ENCODE measurements at places on chromosomes 1 and 21. TPM values are rescaled to one million over a fixed set of nuclear protein-coding genes. Genes with fewer than 3 reads are reported as not detected.

LMX1A gene
- total RNA-seq = not detected

CFHR5 gene
- not detected for total RNA-seq

NFIA gene
- 5.9 TPM for total RNA-seq

FRRS1 gene
- 0.33 TPM for total RNA-seq

FCER1G gene
- 2.0 TPM for total RNA-seq

USP16 gene
- 81.7 TPM for total RNA-seq

NBPF6 gene
- total RNA-seq = not detected

LCE3D gene
- total RNA-seq = not detected

CCDC181 gene
- not detected for total RNA-seq

SYCP1 gene
- not detected for total RNA-seq

GJA5 gene
- total RNA-seq = not detected

EXTL1 gene
- total RNA-seq = not detected

OR2AK2 gene
- total RNA-seq = 0.70 TPM

RHCE gene
- 0.25 TPM for total RNA-seq

NPHS2 gene
- total RNA-seq = not detected

DNASE2B gene
- total RNA-seq = not detected

GRCh38 chr1:23809751-23810171, 9.2 kb upstream of the GALE start:
- peak; percentile 87 for DNase-seq

DNA sequence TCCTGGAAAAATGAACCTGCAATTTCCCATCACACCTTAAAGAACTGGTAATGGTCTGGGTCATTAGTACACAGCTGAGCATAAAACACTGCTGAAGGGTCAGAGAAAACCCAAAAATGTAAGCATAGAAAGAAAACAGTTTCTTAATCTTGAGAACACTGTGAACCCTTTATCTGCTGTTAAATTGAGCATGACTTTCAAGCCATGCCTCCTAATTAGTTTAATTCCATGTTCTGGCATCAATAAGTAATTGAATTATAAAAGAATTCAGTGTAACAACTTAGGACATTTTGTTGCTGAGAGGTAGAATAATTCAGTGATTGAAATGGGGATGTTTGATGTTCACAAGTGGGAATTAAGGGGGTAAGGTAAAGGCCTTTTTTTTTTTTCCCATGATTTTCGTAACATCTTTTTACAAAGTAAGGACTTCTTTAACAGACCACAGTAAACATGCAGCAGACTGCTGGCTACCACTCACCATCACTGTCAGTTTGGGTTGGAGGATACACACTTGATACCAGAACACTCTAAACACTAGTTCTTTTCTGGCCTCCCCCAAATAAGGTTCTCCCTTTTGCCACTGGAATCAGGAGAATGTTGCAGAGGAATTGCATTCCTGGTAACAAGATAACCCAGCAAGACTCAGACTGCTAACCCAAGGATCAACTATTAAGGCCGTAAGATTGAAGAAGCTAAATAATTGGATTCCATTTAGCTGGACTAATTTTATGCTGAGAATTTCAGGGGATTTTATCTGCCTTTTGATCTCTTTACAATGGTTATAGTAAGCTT, 3.0 kb downstream of the RWDD3 start:
- DNase-seq = no peak

DNA sequence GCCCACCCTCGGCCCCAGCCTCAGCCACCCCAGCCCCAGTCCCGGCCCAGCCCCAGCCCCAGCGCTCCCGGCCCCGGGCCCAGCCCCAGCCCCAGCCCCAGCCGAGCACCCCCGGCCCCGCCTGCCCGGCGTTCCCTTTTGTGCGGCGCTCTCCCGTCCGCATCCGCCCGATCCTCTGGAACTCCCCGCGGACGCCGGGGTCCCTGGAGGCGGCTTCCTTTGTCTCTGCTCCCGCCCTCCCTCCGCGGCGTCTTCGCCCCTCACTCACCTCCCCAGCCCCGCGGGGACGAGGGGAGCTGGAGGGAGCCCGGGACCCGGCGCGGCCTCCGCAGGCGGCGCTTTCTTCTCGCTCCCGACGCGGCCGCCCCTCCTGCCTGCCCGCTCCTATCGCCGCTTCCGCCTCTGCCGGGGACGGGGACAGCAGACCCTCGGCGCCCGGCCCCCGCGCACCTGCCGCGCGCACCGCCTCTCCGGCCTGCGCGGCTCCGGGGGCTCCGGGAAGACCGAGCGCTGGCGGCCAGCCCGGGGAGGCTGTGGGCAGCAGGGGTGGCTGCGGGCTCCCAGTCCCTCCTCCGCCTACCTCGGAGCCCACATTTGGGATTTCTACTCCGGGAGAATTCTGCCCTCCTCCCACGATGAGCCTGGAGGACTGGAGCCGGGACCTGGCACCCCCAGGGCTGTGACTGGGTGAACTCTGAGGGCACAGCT, 14.0 kb downstream of the AGRN start:
- peak; percentile 13 for DNase-seq

DNA sequence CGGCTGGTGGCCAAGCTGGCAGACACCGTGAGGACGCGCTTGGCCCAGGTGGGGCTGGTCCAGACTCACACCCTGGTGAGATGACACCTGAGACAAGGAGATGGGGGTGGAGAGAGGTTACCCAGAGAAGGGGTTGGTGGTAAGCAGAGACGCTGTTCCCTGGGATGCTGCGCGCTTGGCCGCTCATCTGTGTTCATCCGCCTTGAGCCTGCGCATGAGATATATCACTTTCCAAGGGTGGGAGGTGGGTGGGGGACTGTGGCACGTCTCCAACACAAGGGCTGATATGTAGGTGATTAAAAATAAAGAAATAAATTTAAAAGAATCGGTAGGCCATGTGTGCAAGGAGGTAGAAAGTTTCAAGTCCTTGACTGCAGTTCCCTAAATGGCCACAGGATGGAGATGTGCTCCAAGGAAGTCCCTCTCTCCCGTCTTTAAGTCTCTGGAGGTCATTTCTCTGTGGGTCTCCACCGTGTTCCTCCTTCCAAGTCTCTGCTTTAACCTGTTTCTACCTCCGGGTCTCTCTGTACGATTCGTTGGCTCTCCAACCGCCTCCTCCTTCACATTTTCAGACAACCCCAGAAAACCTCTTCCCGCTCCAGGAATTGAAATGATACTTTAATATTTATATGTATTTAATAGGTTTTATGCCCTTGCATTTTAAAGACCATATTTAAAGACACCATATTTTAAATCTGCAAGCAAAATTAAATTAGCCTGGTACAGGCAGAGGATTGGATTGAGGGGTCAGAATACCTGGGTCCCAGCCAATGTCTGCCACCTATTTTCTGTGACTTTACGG, 4.5 kb downstream of the TTC24 start:
- peak; percentile 67 for DNase-seq

DNA sequence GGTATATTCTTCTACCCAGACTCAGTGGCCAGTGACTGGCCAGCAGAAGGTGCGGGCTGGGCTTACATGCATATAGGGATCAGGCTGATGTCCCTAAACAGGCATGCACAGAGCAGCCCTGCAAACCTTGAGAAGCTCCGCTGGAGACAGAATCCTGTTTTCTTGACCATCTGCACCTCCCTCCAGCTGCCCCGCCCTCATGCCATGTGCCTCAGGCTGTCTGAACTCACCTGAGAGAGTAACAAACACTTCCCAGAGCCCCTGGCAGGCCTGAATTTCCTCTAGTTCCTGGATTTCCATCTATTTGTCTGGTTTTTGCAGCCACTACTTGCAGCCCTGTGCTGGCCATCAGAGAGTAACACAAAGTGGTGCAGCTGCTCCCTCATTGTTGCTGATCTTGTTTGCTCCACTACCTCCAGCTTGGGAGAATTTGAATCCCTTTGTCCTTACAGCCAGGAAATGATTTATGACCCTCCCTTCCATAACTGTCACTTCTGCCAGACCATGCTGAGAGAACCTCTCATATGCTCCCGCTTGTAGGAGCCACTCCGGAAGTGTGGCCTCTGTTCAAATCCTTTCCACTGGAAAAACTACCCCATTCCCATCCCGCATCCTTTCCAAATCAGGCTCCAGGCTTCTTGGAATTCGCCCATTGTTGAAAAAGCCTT, 113.6 kb downstream of the NMNAT2 start:
- no peak for DNase-seq

GRCh38 chr1:28359592-28360239, 9.8 kb upstream of the PHACTR4 start:
- peak; percentile 74 for DNase-seq

DNA sequence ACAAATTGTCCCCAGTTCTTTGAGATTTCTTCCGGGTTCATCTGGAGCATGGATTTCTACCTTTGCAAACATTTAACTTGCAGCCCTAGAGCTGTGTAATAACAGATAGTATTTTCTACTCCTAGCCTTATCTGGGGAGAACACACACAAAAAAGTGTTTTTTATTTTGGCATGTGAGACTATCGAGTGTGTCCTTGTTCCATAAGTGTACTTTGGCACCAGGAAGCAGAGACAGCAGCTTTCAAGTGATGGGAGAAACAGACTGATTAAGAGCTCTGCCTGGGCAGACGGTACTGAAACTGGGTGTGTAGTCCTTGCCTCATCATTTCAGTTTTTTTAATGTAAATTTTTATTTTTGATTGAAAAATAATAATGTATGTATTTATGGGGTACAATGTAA, 297.4 kb downstream of the ST6GALNAC3 start:
- no peak for DNase-seq

GRCh38 chr1:73009311-73009710, 727.0 kb upstream of the NEGR1 start:
- no peak for DNase-seq

GRCh38 chr1:210311726-210312493, 16.8 kb upstream of the HHAT start:
- no peak for DNase-seq

GRCh38 chr1:78102082-78102481, 56.3 kb downstream of the GIPC2 start:
- no peak for DNase-seq

DNA sequence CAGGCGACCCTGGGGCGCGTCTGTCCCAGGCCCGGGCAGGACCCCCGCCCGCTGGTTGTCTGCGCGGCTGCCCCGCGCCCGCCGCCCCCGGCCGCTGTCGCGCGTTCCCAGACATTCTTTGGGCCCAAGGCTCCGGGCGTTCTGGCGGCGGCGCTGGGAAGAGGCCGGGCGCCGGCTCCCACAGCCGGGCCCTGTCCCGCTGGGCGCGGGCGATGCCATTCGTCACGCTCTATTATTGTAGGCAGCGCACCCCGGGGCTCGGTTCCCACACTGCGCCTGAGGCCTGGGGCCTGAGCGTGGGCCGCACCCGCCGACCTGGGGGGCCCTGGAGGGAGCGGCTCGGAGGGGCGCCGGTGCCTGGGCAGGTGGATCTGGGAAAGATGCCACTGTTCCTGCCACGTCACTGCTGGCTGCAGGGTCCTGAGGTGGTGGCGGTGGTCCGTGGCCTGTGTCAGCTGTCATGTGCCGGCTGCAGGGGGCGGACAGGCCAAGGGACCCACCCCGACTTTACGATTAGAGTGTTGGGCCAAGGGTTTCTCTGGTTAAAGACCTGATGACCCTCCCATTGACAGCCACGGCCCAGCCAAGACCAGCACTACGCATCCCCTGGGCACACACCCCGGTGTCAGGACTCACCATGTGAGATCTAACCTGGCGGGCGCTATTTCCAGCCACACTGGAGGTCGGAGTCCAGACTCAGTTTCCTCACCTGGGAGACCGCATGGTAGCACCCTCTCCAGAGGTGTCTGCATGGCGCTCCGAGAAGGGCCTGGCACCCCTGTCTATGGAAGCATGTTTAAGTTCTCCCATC, 55.1 kb upstream of the ADARB1 start:
- DNase-seq = no peak

GRCh38 chr21:36055551-36055950, 4.8 kb downstream of the SETD4 start:
- DNase-seq = no peak

- DNase-seq = no peak
Measured at GRCh38 chr1:73755649-73756048, 442.3 kb downstream of the LRRIQ3 start.

DNA sequence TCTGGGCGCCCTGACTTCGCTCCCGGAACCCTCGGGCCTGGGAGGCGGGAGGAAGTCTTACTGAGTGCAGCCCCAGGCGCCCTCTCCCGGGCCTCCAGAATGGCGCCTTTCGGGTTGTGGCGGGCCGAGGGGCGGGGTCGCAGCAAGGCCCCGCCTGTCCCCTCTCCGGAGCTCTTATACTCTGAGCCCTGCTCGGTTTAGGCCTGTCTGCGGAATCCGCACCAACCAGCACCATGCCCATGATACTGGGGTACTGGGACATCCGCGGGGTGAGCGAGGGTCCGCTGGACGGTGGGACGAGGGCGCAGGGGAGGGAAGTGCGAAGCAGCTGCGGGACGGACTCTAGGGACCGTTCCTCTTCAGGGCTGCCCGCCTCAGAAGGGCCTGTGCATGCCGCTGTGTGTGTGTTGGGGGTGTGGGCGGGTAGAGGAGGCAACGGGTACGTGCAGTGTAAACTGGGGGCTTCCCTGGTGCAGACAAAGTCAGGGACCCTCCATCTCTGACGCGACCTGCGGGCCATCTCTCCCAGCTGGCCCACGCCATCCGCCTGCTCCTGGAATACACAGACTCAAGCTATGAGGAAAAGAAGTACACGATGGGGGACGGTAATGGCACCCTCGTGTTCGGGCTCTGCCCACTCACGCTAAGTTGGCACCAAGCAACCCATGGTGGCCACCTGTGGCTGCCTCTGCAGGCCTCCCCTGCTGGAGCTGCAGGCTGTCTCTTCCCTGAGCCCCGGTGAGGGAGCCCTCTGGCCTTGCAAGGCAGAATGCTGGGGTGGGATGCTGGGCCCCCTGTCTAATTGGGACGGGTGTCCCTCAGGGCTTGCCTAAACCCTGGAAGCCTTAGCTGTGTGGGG, at the start of gene GSTM1:
TSS of gene GSTM1 (plus strand) at position 177 of the 859 bp plus-strand sequence. CDS start at position 234, 57 bp downstream.
- DNase-seq = peak; percentile 73

DNA sequence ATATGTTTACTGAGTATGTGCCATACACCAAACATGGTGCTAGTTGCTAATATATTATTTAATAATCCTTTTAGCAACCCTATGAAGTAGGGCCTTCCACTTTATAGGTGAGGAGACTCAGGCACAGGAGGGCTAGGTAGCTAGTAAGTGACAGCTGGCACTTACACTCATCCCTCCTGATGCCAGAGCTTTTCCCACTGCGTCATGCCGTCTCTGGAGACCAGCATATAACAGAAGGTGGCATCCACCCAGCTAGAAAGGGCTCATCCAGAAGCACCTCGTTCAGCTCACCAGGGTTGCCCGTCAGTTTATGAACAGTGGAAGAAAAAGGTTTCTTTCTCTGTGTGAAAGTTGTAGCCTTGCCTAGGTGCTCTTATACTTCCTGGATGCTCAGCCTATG, 108.9 kb downstream of the NOS1AP start:
- no peak for DNase-seq

DNA sequence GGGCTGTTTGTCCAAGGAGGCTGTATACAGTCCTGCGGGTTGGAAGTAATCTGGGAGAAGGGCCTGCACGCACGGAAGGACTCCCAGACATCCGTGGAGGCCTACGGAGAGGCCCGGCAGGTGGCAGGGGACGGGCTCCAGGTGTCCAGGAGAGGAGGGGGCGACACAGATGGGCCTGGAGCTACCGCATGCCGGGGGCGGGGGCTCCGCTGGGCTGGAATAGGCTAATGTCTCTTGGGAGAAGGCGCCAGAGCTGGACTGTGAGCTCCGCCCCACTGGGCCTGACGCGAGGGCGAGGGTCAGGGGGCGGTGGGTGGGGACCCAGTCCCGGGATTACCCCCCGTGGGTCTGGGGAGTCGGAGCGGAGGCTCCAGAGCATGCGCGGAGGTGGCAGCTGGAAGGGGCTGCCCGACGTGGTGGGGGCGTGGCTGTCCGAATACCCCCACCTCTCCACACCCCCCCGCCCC, 659 bp downstream of the AGO1 start:
- DNase-seq = peak; percentile 7

- DNase-seq = no peak
Measured at GRCh38 chr21:28229814-28230213, 762.9 kb downstream of the LTN1 start.

All from CD4-positive, alpha-beta T cell (primary cell).